ENCODE measurements at places on chromosomes 11 and 22.

DNA sequence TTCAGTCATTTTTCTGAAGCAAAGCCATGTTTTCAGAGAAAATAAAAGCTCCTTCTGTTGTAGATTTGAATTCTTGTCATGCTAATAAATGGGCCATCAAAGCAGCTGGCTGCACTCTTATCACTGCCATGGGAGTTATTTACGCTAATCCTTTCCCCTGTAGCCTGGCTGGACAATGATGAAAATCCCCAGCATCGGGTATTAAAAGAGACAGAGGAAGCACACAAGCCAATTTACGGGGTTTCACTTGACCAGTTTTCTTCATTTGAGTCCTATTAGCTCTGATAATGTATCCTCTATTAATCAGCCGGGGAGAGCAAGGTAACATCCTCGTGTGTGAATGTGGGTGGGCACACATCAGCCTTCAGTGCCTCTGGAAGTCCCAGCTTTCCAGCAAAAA lies 470.2 kb upstream of the API5 start:
- DNase-seq = no peak

DNA sequence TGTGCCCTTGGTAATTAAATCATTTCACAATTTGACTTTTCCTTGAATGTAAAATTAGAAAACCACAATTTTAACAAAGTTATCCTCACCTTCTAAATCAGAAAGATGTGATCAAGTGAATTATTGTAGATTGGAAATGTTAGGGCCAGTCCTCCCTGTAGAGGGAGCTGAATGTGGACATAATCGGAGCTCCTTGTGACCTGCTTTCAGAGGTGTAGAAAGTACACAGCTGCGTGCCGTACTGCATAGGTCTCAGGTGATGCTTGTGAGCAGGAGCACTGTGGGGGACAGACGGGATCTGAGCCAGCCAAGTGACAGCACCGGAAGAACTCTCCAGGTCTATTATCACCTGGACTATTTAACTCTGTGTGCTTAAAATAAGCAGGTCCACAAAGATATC lies 338.0 kb downstream of the AASDHPPT start:
- DNase-seq = no peak

GRCh38 chr11:112249871-112250610 lies 10.6 kb downstream of the PLET1 start:
- no peak for DNase-seq

DNA sequence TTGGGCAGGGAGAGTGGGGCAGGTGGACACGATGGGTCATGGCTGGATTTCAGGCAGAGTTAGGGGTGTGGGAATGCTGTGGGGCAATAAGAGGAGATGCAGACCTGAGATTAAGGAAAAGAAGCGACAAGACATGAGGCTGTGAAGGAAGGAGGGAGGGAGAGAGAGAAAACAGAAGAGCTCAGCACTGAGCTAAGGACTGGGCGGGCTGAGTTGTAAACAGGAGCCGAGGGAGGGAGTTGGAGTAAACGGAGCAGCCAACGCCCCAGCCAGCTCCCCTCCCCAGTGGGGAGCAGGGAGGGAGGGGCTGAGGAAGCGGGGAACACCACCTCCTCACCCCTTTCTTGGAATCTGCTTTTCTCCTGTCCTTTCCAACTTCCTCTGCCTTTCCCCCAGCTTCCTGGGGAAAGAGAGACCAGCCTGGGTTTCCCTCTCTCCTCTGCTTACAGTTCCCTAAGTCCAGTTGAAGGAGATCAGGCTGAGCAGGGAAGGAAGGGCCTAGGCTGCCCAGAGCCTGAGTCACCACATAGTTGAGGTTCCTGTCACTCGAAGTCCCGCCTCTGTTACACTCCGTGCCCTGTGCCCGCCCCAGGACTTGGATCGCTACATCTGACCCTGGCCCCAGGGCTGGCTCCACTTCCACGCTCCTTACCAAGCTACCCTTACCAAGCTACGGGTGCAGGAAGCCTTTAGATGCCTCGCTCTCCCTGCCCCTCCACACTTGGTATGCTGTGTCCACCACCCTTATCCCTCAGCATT lies 6.7 kb upstream of the AHNAK start:
- DNase-seq = no peak

All from neural crest cell (in vitro differentiated cells).